H1 (cell line): ENCODE measurements at places on chromosomes 12 and 14. TPM values are rescaled to one million over a fixed set of nuclear protein-coding genes. Genes with fewer than 3 reads are reported as not detected.

Gene SLC8B1
- 19.1 and 26.9 TPM in 2 replicates for polyA plus RNA-seq

Gene ASPG
- polyA plus RNA-seq = 0.59 and 0.89 TPM in 2 replicates

Gene GYS2
- polyA plus RNA-seq = not detected in 2 replicates

Gene MCRS1
- 139 and 170 TPM in 2 replicates for polyA plus RNA-seq

Gene RASSF9
- polyA plus RNA-seq = 0.02 and 0.06 TPM in 2 replicates

Gene BDKRB2
- polyA plus RNA-seq = 0.21 and 0.24 TPM in 2 replicates

Gene AQP2
- polyA plus RNA-seq = 0.02 TPM in 1 of 2 replicates, not detected in the other

Gene TBX3
- 0.09 TPM in 2 replicates for polyA plus RNA-seq

Gene MYL2
- not detected in 2 replicates for polyA plus RNA-seq

Gene DLK1
- polyA plus RNA-seq = 2.4 and 7.1 TPM in 2 replicates

Gene OR6C70
- not detected in 2 replicates for polyA plus RNA-seq

Gene CFAP251
- 1.8 and 1.9 TPM in 2 replicates for polyA plus RNA-seq

Gene BATF
- polyA plus RNA-seq = 0.20 TPM in 1 of 2 replicates, not detected in the other

Gene SP7
- polyA plus RNA-seq = 0.12 and 0.27 TPM in 2 replicates

Gene SERPINA1
- 0.06 and 0.08 TPM in 2 replicates for polyA plus RNA-seq

Gene NRL
- polyA plus RNA-seq = 2.1 and 2.2 TPM in 2 replicates

Gene TMEM119
- 0.35 TPM in 2 replicates for polyA plus RNA-seq

Gene TAS2R9
- polyA plus RNA-seq = not detected in 2 replicates

Gene AMDHD1
- polyA plus RNA-seq = 0.14 TPM in 2 replicates

Gene KRT75
- polyA plus RNA-seq = not detected in 2 replicates

Gene NINJ2
- 1.4 and 1.5 TPM in 2 replicates for polyA plus RNA-seq

Gene RNU4-1
- under 0.01 TPM in 2 replicates for polyA plus RNA-seq

Gene COCH
- polyA plus RNA-seq = 10.2 and 12.9 TPM in 2 replicates

Gene CCDC175
- not detected in 2 replicates for polyA plus RNA-seq

Gene PLEKHG3
- 43.4 and 52.2 TPM in 2 replicates for polyA plus RNA-seq

Gene GALNT16
- 5.4 and 5.9 TPM in 2 replicates for polyA plus RNA-seq

Gene MMP17
- polyA plus RNA-seq = 53.8 and 55.7 TPM in 2 replicates

Gene CACNA1C
- polyA plus RNA-seq = 0.97 and 1.3 TPM in 2 replicates

Gene KLRC4
- polyA plus RNA-seq = not detected in 2 replicates

Gene TAPBPL
- polyA plus RNA-seq = 1.5 and 1.6 TPM in 2 replicates

Gene TTC9
- 16.5 and 21.0 TPM in 2 replicates for polyA plus RNA-seq

Gene KRT6B
- polyA plus RNA-seq = not detected in 2 replicates

Gene TSPAN19
- 0.05 and 0.09 TPM in 2 replicates for polyA plus RNA-seq

Gene SERPINA4
- not detected in 2 replicates for polyA plus RNA-seq

Gene RPGRIP1
- polyA plus RNA-seq = 0.35 and 0.36 TPM in 2 replicates

Gene NR4A1
- 23.3 and 36.0 TPM in 2 replicates for polyA plus RNA-seq

Gene HOXC6
- not detected in 2 replicates for polyA plus RNA-seq

Gene CLEC14A
- polyA plus RNA-seq = 0.09 and 0.17 TPM in 2 replicates

Gene STON2
- 8.2 and 8.9 TPM in 2 replicates for polyA plus RNA-seq

Gene GLIPR1
- 0.09 and 0.23 TPM in 2 replicates for polyA plus RNA-seq

Gene IL26
- polyA plus RNA-seq = not detected in 2 replicates

Gene GLT8D2
- polyA plus RNA-seq = 5.0 and 9.8 TPM in 2 replicates

Gene OR6C65
- not detected in 2 replicates for polyA plus RNA-seq

Gene B4GALNT1
- 2.2 and 2.3 TPM in 2 replicates for polyA plus RNA-seq

Gene MYH6
- polyA plus RNA-seq = 0.03 and 0.05 TPM in 2 replicates
